ENCODE measurements at places on chromosomes 1 and 21.

DNA sequence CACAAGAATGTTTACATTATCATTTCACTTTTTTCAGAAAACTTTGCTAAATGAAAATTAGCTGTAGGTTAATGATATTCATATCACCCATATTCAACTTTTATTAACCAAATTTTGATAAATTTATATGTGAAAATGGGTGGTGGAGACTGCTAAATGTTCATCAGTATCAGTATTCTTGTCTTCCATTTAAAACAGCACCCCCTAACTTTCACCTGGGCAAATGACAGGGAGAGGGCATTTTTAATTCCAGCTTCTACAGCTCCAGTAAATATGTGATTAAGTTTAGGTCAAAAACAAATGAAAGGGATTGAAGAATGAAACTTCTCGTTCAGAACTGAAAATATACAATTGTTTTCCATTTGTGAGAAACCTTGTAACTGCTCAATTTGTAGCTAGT, 722.2 kb downstream of the KCNT2 start:
- DNase-seq: no peak

DNA sequence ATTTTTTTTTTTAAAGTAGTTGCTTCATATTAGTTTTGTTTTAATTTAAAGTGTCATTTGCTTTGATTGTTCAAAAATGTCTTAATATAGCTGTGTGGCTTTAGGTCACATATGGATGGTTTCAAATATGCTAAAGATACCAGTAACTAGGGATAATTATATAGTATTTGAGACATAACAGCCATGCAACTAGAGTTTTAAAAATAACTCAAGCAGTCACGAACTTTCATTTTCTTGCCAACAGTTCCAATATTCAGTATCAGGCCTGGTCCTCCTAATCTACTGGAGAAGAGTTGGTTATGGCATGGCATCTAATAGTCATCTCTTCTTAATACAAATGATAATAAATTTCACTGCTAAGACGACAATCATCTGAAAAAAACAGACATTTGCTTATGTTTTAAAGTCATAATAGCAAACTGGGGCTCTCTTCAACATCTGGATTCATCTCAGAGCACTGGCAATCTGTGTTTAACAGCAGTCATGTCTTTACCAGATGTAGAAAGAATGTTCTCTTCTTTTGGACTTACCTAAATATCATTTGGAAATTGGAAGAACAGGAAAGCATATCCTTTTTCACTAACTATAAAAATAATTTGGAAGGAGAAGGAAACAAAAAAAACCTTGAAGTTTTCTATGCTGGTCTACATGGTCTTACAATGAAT, 24.1 kb upstream of the A3GALT2 start:
- no peak for DNase-seq

- no peak for DNase-seq
Measured at GRCh38 chr1:56908619-56909221, 54.1 kb downstream of the C8A start.

DNA sequence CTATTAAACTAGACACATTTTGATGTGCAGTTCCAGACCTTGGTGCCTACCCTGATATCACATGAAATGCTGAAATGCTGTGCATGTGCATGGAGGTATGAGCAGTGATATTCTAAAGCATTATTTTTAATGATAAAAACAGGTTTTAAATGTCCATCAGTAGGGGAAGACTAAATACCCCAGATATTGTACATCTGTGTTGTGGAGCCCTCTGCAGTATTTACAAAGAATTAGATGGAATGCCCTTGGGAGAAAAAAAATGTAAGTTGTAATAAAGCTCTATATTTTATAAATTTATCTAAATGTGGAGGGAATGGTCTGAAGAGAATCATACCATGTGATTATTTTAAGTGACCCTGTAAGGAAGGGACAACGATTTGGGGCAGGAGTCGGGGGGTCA, 39.1 kb upstream of the IGSF5 start:
- DNase-seq: no peak

DNA sequence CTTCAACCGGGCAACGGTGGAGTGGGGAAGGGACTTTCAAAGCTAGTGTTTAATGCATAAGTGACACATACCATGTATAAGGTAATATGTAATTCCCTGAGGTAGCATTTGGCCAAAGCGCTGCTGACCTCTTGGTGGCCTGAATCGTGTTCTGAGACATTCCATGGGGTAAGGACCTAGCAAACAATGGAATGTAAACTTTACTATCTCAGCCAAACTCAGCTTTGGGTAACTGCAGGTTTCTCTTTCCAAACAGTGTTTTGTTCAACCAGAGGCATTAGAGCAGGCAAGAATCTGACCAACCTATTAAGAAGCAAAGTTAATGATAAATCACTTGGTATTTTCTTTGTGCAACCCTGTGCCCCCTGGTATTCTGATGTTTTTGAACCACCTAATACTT, 22.0 kb downstream of the TGFB2 start:
- no peak for DNase-seq

DNA sequence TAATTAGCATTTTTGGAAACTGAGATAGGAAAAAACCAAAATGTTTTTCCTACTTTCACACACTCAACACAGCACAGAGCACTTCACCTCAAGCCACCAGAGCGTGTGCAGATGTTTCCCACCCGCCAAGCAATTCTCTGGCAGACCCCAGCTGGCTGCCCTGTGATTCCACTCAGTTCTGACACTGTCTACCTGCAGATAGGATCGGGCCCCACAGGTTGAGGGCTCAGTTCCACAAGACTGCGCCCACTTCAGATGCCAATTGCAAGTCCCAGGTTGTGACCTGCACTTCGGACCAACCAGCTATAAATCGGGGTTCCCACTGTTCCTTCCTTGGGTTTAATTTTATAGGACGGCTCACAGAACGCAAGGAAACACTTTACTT, 9.9 kb downstream of the KIAA1614 start:
- no peak for DNase-seq

- no peak for DNase-seq
Measured at GRCh38 chr1:98126740-98127139, 205.9 kb upstream of the DPYD start.

DNA sequence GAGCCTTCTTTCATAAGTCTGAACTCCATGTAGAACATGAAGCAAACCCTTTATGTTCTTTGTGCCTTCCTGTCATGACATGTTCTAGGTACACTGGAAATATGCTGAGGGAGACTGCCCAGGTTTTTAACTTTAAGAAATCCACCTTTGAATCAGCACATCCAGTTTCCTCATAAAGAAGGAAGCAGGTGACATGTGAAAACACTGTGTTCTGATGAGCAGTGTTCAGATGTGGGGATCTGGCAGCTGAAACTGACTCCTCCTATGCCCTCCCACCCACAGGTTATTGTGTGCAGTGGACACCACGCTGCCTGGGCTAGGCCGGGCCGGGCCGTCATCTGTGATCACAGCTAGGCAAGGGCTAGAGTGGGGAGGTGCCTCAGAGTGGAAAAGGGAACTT, 51.1 kb downstream of the CNN3 start:
- DNase-seq: no peak

- DNase-seq: no peak
Measured at GRCh38 chr21:32426592-32427051, 14.1 kb downstream of the EVA1C start.

DNA sequence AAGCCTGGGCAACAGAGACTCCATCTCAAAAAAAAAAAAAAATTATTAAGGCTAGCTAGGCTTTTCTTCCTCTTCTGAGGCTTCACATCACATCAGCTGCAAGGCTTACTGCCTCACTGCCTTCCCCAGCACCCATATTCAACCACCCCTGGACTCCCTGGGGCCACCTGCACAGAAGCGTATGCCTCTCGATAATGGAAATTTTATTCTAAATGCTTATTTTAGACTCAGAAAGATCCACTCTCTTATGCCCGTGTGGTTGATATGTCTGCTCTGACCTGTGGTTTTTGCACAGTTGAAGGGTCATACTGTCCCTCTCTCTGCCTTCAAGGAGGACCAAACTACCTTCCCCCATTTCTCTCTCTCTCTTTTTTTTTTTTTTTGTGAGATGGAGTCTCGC, 1.5 kb upstream of the FCRLA start:
- DNase-seq: no peak

- DNase-seq: no peak
Measured at GRCh38 chr1:167294528-167294927, 73.8 kb downstream of the POU2F1 start.

- no peak for DNase-seq
Measured at GRCh38 chr1:67579623-67580394, 105.2 kb upstream of the GADD45A start.

GRCh38 chr1:169201084-169201619, 94.7 kb downstream of the ATP1B1 start:
- no peak for DNase-seq

DNA sequence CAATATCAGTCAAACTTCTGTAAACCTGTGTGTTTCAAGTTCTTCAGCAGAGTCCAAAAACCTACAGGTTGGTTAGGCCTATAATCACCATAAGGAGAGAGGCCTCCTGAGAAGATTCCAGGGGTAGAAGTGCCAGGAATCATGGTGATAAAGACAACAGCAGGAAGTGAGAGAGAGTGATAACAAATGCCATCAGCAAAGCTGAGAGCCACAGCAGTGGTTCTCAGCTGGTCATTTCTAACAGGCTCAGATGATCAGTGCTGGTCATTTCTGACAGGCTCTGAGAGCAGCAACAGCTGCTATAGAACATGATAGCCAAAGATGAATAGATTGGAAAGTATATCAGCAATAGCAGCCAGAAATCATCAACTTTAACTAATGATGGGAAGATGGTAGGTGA, 101.3 kb downstream of the TYW3 start:
- DNase-seq: no peak

DNA sequence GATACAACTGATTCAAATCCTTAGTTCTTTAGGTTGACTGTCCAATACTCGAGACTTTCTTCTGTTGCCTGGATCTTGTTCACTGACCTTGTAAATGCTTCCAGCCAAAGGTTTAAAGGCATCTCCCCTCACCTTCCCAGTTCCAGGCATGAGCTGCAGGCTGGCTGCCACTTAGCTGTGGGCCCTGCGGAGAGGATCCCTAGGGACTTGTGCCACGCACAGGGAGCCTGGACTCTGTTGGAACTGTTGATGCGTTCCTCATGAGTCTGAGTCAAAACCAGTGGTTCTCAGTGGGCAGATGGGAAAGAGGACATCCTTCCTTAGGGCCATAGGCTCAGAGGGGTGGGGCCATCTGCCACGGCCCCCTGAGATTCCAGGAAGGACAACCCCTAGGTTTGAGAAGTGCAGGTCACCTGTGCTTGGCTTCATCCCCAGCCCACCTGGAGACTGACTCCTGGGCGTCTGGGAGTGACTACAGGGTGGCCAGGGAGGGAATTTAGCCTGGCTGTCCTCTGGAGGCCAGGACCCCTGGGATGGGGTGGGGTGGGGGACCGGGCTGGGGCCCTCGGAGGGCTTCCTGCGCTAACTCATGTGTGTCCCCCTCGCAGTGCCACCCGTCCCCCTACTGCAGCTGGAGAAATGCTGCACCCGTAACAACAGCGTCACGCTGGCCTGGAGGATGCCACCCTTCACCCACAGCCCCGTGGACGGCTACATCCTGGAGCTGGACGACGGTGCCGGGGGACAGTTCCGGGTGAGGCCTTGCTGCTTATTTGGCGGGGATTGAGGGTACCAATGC, 37.6 kb upstream of the GNPAT start:
- no peak for DNase-seq

- no peak for DNase-seq
Measured at GRCh38 chr1:158008630-158009029, 15.2 kb downstream of the KIRREL1 start.

DNA sequence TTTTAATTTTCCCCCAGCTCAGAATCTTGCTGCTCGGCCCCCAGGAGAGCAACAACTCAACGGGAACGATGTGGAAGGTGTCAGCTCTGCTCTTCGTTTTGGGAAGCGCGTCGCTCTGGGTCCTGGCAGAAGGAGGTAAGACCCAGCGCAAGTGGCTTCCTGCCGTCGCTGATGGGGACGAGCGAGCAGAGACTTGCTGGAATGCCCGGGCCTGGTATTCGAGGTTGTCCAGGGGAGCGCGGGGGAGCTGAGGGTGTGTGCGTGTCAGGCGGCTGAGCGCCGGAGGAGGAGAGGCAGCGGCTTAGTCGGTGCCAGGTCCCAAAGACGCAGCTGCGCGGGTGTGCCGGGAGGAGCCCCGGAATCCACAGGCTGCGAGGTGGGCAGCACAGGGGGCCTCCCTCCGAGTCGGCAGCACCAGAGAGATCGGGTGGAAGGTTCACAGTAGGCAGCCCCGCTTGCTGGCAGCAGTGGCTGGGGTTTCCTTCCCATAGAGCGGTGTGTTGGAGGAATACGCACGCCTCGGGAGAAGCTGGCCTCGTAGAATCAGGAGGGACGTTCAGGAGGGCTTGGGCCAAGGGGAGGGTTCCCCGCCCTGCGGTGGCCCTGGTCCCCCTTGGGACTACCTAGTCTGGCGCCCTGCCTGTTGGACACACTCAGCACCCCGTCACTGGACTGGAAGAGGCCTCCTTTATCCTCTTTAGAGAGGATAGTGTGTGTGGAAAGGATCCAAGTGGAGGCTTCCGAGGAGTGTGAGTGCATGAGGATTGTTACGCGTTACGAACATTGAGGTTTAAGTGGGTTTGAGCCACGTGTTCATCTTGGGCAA, 547 bp downstream of the PDPN start:
- DNase-seq: no peak

- DNase-seq: peak; percentile 54
Measured at GRCh38 chr1:206933333-206933945, 11.7 kb upstream of the FCMR start.

GRCh38 chr1:10456661-10457060, 6.8 kb downstream of the CORT start:
- DNase-seq: no peak

- DNase-seq: no peak
Measured at GRCh38 chr1:111600886-111601386, 18.7 kb upstream of the RAP1A start.

DNA sequence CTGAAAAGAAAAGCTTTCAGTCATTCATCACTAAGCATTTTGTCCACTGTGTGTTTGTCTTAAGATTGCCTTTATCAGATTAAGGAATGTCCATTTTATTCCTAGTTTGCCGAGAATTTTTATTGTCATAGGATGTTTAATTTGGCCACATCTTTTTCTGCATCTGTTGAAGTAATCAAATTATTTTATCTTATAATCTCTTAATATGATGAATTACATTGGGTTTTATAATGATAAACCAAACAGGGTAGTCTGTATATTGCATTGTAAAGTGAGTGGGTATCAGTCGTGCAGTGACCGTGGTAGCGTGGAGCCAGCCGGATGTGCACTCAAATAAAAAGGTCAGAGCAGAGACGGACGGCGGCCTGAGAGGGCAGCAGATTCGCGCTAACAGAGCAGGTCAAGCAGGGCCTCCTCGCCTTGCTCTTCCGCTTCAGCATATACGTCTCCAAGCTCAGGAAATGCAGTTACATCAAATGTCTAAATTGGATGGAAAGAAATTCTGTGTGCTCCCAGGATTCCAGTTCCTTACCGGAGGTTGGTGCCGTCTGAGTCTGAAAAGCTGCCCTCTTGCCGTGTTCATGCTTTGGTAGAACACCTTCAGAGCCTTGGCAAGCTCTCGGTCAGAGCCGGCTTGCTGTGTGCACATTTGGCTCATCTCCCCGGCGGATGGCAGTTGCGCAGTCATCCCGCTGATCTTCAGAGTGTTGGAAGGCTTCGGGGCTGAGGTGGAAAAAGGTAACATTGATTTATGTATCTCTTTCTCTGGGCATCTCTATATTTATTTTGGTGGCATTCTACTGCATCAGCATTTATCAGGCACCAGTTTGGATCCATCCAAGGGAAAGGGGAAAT, 51.5 kb downstream of the SCCPDH start:
- DNase-seq: no peak

GRCh38 chr1:118688891-118689290, 299.3 kb downstream of the TBX15 start:
- DNase-seq: no peak

- no peak for DNase-seq
Measured at GRCh38 chr1:21234779-21235178, 55.5 kb downstream of the ECE1 start.

- no peak for DNase-seq
Measured at GRCh38 chr1:98342566-98342965, 319.0 kb upstream of the SNX7 start.

Measured in stimulated activated CD8-positive, alpha-beta memory T cell treated with anti-CD3 and anti-CD28 coated beads, Interleukin-2, amount 100 ng/mL, for 48 hours (primary cell).